ENCODE measurements at places on chromosomes 5 and 9. TPM values are rescaled to one million over a fixed set of nuclear protein-coding genes. Genes with fewer than 3 reads are reported as not detected.

LRRC19 gene
- not detected for total RNA-seq

- DNase-seq, result no peak
Measured at GRCh38 chr5:885529-885928, 7.1 kb downstream of the BRD9 start.

- no peak for DNase-seq
Measured at GRCh38 chr5:87885758-87886157, 382.9 kb downstream of the TMEM161B start.

- DNase-seq, result no peak
Measured at GRCh38 chr5:55855509-55855908, 4.4 kb downstream of the IL31RA start.

GRCh38 chr5:171432583-171433351 lies 13.3 kb downstream of the FGF18 start:
- no peak for DNase-seq

DNA sequence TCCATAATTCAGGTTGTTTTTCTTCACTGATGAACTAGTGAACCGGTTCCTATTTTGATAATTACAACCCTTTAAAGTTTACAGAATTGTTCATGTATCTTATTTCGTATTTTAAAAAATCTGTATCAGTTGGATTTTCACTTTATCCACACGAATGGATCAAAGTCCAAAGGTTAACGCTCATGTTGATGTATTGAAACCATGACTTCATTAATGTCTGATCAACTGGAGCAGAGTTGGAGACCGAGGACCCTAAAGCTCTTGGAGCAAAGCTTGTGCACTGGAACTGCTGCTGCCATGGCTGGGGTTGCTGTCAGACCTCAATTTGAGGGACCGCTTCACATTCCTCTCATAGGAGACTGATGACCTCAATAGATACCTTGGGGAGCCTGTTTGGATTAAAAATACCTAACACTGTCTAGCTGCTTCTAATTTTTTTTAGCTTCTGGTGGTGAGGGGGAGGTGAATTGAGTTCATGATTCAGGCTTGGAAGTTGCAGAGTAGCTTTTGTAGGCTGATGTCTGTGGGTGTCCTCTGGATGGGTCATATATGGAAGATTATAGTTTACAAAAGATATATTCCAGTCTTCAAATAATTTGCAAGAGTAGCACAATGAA lies 45.1 kb downstream of the KIAA1958 start:
- DNase-seq, result peak; percentile 46

PGM5 gene
- 2.2 TPM for total RNA-seq

SPINK4 gene
- total RNA-seq, result not detected

DNA sequence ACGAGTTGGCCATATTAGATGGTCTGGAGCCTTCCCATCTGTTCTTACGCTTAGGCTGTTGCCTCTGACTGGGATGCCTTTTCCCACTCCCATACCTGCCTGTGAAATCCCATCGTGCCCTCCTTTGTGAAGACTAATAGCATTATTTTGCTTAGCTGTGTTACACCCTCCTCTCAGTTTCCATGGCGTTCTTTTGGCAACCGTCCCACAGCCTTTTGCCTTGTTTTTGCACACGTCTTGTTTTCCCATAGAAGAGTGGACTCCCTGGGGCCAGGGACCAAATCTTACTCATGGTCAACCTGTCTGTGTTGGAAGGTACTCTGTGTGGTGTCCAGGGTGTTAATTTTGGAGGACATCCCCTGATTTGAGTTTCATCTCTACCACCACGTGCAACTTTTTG lies 242.1 kb downstream of the HSPA4 start:
- DNase-seq, result no peak

- DNase-seq, result no peak
Measured at GRCh38 chr5:171773106-171773505, 12.5 kb upstream of the SMIM23 start.

TMEM167A gene
- total RNA-seq, result 64.5 TPM

SMIM27 gene
- 6.5 TPM for total RNA-seq

Data from myocyte (in vitro differentiated cells).